ENCODE measurements at places on chromosomes 4 and X.

DNA sequence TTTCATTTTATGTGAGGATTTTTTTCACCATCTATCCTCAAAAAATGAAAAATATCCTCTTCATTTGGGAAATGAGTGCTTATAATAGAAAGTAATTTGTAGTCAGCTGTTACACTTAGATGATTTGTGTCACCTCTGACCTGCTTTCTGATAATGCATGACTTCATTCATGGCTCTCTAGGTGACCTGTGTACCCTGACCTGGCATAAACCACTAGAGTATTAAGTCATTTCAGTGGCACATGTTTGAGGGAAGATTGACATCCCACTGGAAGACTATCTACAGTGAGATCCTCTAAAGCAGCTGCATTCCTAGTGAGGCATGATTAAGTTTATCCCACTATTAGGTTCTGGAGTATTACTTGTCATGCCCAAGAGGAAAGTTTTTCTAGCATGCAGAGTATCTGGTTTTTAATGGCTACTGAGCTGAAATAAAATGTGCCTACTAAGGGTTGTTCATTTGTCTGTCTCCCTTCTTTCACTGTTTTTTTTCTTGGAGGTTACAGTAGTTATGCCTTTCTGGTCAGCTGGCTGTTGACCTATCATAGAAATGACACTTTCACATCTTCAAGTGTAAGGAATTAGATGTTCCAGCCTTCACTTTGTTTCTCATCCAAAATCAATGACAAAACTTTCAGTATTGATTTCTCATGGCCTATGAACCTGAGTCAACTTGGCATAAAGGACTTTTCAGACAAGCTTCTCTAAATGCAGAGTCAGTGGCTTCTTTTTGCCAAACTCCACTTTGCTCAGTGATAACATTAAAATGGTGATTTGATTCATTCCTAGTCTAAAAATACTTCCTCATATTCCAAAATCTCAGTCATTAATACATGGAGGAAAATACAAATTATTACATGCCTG, 33.1 kb downstream of the TET2 start:
- DNase-seq, result no peak

GRCh38 chr4:59698041-59698440, 1502.1 kb upstream of the ADGRL3 start:
- DNase-seq, result no peak

- DNase-seq, result no peak
Measured at GRCh38 chrX:124358800-124359383, 12.5 kb downstream of the SH2D1A start.

DNA sequence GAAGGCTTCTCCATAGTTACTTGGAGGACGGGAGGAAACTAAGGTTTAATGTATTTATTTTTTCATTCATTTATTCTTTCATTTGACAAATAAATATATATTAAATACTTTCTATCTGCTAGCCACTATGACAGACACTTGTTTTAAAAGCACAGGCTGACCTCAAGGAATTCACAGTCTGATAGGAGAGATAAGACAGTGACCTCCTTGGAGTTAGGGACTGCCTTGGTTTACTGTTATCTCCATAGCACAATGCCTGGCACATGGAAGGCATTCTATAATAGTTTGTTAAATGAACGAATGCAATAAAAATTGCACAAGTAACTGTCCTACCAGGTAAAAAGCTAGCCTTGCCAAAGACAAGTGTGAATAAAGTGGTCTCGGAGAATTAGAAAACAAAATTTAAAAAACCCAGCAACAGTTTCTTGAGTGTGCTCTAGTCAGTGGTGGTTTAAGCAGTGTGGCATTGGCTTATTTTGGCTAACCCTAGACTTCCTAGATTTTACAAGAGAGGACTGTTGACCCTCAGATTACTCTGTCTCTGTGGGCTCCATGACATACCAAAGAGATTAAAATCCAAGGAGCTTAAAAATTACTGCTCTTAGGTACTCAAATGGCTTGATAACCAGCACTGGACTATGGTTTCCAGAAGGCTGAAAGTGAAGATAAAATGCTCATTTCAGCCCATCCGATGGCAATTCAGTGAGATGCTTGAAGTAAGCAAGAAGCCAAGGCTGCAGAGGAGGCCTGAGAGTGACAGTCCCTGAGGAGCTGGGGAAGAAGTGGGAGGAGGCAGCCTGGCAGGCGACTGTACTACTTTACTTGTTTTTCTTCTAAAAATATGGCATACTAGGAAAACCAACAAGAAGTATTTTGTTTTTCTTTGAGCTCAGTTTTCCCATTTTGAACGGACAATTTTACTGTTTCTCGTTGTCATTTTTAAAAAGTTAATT, 9.6 kb downstream of the AFP start:
- DNase-seq, result no peak

DNA sequence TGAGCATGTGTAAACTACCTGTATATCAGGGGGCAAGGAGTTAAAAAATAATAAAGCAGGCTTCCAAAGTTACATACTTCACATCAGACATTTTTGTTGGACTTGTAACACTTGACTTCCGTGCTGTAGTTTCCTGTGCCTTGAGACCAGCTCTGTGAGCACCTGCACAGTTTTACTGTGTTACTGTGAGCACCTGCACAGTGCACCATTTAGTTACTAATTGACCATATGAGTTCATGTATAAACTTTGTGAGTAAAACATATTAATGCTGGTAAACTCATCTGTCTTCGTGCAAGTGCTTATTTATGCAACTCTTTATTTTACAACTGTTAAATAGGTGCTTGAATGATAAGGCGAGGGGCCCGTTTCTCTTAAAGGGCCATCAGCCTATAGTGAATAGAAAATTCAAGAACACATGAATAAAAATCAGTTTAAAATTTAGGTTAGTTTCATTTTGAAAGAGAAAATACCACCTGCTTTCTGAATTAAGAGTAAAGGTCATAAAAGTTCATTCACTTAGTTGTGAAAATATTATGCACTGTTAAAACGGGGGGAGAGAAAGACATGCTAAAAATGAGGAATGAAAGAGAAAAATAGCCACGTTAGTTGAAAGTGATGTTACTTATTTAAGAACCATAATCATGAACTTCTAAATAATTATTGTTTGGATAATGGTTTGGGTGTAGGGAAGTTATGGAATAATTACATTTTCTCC, 42.4 kb downstream of the USP9X start:
- DNase-seq, result no peak

DNA sequence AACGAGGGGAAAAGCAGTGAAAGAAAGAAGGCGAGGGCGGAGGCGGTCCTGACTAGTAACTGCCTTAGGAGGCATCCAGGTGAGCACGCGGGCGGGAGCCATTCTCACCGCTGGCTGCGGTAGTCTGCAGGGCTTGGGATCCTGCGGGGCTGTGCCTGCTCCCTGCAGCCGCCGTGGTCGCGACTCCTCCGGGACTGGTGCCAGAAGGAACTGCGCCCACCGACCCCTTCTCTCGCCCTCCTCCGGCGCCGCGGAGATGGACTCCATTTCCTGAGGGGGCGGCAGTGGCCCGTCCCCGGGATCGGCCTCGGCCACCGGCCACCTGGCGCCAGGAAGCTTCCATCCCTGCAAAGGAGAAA, 543 bp downstream of the NFXL1 start:
- DNase-seq, result peak; percentile 15

GRCh38 chr4:147799986-147800555, 68.2 kb downstream of the ARHGAP10 start:
- DNase-seq, result peak; percentile 29

GRCh38 chr4:101191302-101192098, 155.8 kb downstream of the PPP3CA start:
- no peak for DNase-seq

DNA sequence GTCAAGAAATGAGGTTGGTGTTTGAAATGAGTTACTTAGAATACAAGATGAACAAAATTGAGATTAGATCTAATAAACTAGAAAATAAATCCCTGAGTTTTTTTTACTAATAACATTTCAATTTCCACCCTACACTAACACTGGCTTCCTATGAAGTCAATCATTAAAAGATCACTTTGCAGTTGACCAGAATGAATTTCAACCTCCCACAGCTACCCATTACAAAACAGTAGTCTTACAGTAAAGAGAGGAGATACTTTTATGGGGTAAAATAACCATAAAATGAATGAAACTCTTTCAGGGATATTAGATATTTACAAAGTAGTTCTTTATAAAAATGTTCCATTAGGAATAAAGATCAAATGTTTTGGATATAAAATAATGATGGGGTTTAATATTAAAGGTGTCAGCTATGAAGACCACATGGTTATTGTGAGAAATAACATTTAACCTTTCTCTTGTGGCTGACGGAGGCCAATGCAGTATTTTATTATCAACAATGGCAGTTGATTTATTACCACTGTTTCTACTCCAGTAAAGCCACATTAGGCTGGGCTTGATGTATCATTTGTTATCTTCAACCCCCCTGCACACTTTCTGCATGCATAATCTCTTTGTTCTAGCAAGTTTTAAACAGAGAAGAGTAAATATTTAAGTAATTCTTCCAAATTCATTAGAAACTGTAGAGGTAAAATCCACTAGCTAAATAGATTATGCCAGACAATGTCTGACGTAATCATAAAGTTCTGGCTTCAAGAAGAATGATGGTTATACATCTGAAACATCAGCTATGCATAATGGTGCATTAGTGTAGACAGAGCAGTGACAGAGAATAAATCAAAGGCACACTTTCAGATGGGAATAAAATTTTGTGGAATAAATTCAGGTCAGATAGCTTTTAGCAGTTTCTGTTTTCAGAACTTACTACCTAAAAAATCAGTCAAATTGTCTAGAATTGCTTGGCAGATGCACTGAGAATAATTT, 516.6 kb downstream of the PCDH18 start:
- DNase-seq, result no peak

DNA sequence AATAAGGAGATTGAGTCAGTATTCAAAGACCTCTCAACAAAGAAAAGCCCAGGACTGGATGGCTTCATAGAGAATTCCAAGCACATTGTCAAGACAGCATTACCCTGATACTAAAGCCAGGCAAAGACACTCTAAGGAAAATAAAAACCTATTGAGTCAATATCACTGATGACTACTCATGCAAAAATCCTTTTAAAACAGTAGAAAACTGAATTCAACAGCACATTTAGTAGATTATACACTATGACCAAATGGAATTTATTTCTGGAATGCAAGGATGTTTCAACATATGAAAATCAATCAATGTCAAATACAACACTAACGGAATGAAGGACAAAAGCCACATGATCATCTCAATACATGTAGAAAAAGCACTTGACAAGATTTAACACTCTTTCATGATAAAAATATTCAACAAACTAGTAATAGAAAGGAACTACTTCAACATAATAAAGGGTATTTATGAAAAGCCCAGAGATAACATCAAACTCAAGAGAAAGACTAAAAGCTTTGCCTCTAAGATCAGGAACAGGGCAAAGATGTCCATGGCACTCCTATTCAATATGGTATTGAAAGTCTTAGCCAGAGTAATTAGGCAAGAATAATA, 633.3 kb downstream of the ANKRD50 start:
- no peak for DNase-seq

GRCh38 chrX:38365954-38366353, 13.6 kb downstream of the OTC start:
- DNase-seq, result no peak

DNA sequence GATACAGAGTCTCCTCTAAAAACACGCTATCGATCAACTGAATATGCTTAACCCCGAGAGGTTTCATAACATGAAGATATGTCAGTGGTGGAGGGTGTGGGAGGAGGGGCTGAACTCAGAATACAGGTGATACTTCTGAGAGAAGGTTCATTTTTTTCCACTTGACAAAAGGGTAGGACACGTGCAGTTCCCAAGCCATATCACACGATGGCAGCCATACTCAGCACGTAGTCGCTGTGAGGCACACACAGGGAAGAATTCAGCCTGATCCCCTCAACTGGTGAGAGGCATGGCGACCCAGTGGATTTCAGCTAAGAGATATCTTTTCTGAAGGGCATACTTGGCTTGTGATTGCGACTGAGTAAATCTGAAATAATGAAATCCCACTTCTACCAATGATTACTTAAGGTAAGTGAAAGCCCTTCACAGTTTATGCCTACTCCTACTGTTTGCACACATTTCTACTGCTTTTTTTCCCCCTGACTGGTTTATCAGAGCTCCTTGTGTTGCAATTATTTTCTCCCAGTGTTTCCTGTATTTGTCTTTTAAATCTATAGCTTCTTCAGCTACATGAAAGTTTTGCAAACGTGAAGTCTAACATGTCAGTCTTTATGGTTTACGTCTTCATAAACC, 133.1 kb downstream of the CORIN start:
- no peak for DNase-seq

GRCh38 chr4:167587361-167587760, 353.1 kb upstream of the SPOCK3 start:
- no peak for DNase-seq

- DNase-seq, result no peak
Measured at GRCh38 chr4:1979477-1980196, 29.1 kb downstream of the NELFA start.

DNA sequence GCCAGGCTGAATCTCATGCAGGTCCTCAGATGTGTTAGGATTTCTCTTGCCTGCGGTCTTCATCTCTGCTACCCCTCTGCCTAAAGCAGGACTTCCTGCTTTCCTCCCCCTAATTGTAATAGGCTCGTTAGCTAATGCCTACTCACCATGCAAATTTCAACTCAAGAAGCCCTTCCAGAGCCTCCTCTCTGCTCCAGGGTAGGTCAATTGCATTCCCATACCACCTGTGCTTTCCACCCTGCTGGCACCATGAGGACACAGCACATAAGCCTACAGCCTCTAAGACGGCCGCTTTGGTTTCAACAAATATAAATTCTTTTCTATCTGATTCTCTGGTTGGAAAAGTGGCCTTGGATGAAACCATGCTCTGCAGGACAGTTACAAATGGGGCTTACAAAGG, 93.9 kb downstream of the QDPR start:
- DNase-seq, result no peak

DNA sequence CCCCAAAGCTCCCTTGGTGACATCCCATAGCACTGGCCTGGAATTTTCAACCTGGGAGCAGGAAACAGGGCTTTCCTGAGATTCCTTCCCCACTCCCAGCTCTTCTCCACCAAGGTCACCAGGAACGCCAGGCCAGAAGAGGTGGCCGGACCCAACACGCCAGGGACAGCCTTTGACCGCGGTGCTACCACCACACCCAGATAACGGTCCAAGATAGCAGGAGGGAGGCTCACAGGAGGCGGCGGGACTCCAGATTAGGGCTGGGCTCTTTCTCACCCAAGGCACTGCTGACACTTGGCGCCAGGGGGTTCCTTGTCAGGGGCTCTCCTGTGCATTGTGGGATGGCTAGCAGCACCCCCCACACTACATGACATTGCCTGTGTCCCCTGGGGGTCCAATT, 22.9 kb downstream of the ZFYVE28 start:
- DNase-seq, result no peak

- no peak for DNase-seq
Measured at GRCh38 chr4:15418956-15419355, 8.9 kb upstream of the C1QTNF7 start.

Measured in stimulated activated CD4-positive, alpha-beta T cell treated with anti-CD3 and anti-CD28 coated beads, Interleukin-2, amount 100 ng/mL, for 48 hours (primary cell).